Activated CD4-positive, alpha-beta T cell treated with anti-CD3 and anti-CD28 coated beads for 48 hours (primary cell): ENCODE measurements at places on chromosomes 2 and 18.

DNA sequence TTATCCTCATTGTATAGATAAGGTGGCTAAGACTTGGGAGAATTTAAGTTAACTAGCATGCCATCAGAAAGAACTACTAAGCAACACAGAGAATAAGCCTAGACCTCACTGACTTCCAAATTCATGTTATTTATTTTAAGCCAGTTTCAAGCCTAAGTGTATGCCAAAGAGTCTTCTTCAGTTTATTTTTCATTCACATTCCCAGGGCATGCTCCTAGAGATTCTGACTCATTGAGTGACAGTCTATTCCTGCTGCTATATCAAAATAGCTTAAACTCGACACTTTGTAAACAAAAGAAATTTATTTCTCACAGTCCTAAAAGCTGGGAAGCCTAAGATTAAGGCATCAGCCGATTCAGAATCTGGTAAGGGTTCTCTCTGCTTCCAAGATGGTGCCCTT is 467.1 kb downstream of the MBD2 start:
- no peak for DNase-seq

GRCh38 chr2:152560166-152560565 is 157.1 kb downstream of the PRPF40A start:
- no peak for DNase-seq

DNA sequence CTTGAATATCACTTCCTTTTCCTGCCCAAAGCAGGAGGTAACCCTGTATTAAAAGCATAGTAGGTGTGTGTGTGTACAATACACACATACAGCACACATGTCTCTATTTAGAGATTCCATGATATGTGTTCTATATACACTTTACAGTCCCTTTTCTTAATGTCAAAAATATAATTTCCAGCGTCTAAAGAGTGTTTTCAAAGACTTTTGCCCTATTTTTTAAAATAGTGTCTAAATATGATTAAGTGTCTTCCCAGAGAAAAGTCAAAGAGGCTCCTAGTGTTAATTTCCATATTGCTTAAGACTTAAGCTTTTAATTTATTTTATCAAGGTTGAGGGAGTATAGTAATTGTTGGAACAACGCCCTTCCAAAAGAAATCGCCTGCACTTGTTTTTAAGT is 420.3 kb upstream of the POU3F3 start:
- no peak for DNase-seq

DNA sequence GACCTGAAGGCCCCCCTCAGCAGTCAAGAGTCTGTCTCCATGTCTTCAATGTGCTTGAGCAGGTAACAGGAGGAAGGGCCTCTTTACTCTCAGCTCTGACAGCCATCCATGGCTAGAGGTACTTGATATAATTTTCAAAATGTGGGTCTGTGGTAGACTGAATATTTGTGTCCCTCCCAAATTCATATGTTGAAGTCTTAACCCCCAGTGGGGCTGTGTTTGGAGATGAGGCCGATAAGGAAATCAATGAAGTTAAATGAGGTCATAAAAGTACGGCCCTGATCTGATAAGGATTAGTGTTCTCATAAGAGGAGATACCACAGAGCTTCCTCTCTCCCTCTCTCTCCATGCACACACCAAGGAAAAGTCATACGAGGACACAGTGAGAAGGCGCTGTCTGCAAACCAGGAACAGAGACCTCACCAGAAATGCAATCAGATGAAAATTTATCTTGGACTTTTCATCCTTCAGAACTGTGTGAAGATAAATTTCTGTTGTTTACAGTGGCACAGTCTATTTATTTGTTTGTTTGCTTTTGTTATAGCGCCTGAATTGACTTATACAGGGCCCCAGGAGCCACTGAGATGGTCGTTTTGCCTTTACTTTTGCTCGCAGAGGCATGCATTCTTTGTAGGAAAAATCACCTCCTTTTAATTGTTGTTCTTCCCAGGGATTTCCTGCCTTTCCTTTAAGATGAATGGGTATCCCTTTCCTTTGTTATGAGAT is 274.8 kb upstream of the TRIB2 start:
- DNase-seq = no peak

DNA sequence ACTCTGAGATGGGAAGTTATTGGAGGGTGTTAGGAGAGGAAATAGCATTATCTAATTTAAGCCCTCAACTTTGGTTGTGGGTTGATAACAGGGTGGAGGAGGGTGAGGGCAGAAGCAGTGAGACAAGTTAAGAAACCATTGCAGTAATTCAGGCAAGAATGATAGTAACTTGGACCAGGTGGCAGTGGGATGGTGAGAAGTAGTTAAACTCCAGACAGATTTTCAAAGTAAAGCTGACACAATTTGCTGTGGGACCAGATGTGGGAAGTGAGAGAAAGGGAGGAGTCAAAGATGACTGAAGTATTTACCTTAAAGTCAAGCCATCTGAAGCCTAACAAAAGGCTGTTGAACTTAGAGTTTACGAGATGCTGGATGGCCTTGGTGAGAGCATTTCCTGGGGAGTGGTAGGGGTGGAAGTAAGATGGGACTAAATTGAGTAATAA is 163.2 kb upstream of the KLF7 start:
- no peak for DNase-seq

DNA sequence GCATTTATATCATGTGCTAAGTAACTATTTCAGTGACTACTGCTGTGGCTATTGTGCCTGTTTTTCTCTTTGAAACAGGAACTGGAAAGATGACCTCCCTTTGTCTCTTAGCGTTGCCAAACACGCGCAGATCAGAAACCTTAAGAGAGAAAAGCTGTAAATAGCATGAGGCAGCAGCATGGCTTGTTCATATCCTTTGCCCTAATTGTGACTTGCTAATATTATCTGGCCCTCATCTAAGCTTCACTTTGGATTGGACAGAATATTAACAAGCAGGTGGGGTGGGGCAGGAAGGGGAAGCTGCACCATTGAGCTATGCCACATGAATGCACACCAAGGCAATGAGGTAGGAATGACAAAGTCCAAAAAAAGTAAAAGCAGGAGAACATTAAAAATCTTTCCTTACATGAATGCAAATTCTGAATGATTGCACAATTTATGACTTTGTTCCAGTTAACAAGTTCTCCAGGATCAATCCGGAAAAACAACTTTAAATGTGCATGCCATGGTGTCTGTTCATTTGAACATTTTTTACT is 128.4 kb downstream of the IRS1 start:
- no peak for DNase-seq

- DNase-seq = no peak
These were observed 119.0 kb upstream of the ARHGAP28 start for GRCh38 chr18:6610466-6610865.

DNA sequence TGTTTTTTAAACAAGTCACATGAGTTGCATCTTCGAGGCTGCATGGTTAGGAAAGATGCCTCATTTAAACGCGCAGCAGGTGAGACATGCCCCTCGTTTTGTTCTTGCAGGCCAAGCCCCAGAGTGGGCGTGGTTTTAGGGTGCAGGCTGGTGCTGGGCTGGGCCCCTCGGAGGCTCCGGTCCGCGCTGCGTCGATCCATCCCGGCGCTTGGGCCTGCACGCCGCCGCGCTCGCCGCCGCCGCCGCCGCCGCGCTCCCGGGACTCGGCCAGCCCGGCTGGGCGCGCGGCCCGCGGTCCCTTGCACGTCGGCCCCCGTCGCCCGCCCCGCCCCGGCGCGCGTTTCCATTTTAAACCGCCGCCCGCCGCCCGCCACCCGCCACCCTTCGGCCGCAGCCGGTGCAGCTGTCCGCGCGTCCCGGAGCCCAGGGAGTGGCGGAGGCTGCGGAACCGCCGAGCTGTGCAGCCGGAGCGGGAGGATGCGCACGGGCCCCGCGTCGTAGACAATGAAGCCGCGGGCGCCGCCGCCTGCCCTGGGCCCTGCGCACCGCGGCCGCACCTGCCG is 175.5 kb downstream of the AGAP1 start:
- DNase-seq = peak; percentile 51

GRCh38 chr2:106343274-106343673 is 124.9 kb downstream of the RGPD3 start:
- no peak for DNase-seq

GRCh38 chr18:25189391-25190185 is 162.4 kb downstream of the ZNF521 start:
- no peak for DNase-seq

DNA sequence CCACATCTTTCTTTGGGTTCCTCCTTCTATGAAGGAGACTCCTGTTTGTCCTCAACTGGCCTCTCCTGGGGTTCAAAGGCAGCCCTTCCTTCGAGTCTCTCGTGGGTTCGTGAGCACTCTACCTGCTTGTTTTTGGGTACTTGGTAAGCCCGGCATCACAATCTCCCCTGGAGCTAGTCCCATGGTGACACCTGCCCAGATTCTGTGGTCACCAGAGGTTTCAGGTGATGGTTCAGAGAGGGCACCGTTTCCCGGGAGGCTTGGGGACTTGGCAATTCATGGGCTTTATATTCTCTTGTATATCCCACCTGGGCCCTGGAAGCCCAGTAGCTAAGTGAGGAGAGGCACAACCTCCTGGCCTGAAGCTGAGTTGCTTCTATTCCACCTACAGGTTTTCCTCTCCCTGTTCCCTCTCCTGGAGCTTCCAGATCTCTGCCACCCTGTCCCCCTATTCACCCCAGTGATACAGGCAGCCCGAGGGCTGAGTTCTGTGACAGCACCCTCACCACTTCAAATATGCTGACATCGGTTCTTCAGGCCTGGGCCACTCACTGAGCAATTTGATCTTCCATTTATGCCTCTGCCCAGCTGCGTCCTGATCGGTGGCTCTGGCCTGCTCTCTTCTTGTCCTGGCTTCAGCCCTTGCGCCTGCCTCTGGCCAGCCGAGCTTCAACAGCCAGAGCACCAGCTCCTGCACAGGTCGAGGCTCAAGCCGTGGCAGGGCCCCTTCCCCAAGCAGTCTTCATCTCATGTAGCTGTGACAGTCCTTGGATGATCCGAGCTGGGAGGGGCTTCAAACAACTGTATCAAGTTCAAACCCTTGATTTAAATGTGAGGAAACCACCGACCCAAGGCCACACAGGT is 91.5 kb downstream of the MSH2 start:
- no peak for DNase-seq

DNA sequence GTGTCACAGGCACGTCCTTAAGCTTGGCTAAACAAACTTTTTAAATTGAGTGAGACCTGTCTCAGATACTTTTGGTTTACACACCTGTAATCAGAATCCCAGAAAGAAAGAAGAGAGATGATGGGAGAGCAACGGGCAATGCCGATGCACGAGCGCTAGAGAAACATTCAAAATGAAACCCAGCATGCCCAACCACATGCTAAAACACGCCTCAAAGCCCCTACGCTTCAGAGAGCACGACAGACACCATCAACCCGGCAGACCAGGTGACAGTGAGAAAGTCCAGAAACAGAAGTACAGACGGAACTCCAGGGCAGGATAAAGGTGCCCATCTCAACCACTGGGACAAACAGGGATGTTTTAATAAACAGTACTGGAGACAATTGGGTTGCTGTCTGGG is 85.5 kb downstream of the HDAC4 start:
- DNase-seq = no peak

GRCh38 chr18:33495278-33495677 is 54.8 kb upstream of the CCDC178 start:
- DNase-seq = no peak

DNA sequence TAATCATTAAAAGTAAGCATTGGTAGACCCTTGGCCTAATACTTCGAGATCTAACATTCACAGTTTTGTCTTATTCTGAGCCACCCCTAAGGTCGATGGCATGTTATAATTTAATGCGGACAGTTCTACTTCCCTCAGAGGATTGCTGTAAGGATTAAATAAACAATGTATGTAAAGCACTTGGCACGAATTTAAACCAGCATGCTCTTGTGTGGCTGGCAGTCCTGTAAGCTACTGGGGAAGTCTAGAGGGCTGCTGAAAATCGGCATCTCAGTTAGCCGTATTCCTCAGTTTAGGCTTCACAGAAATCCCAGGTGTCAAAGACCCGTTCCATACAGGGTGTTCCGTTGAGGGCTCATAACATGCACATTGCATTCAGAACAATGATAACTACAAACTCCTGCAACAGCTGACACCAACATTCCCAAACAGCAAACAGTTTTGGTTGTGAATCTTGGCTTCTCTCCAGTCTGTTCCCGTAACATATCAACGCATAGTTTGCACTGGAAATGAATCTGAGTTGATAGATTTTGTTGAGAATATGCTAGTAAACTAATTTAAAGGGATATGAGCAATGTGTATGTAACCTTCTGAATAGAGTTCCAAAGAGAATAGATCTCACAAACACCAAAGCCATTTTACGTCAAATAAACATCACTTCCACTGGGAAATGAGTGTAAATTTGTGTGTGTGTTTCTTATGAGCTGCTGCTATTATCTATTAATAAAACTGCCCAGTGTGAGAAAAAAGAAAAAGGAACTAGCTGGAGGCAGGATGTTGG is 52.2 kb upstream of the ACKR3 start:
- no peak for DNase-seq

- DNase-seq = no peak
These were observed 32.8 kb downstream of the INSIG2 start for GRCh38 chr2:118121101-118121500.

DNA sequence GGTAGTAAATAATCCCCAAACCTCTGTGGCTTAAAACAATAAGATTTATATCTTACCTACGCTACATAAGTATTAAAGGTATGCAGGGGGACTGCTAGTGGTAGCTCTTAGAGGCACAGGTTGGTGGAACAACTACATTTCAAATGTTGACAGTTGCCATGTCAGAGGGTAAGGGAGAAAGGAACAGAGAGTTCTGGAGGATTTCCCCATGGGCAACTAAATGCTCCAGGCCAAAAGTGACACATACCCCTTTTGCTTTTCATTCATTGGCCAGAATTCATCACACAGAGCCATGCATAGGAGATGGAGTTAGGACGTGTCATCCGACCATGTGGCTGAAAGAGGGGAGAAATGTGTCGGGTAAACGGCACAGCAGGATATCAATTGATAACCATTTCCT is 133.2 kb downstream of the NAPG start:
- DNase-seq = no peak

GRCh38 chr18:78659748-78660147 is 319.9 kb upstream of the SALL3 start:
- DNase-seq = peak; percentile 44

DNA sequence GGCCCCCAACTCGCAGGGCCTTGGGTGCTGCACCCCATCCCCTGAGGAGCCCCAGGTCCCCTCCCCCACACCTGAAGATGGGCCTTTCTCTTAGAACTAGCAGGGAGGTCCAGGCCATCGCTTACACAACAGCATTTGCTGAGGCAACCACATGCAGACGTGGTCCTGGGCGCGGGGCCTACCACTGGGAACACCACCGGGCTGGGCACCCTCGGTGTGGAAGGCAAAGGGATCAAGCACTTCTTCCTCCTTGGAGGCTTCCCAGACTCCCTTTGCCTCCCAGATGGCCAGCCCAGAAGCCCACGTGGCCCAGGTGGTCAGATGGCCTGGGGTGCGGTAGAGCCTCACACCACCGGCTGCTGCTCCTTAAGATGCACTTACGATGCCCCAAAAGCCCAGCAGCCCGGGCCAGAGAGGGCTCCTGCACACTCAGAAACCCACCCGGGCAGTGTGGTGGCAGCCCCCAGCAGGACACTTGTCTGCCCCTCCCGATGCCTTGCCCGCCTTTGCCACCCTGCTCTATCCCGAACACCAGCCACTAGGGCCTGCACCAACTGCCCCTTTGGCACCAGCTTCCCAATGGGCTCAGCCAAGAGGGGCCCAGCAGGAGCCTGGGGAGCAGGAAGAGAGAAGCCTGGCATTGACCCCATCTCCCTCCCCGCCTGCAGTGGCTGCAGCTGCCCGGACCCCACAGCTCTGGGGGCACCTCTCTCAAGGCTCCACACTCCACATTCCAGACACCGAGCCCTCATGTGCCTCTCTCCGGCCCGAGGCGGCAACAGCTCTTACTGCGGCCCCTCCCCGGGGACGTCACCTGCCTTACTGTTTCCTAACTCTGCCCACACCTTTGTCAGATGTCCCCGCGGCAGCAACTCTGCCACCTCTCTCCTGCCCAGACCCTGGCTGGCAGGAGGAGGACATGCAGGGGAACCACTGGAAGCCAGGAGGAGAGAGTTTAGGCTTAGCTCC is 13.9 kb upstream of the MLPH start:
- DNase-seq = no peak
